Esophagus squamous epithelium (tissue), 5 donors: ENCODE measurements at places on chromosomes 2 and 18. TPM values are rescaled to one million over a fixed set of nuclear protein-coding genes. Genes with fewer than 3 reads are reported as not detected.

DNA sequence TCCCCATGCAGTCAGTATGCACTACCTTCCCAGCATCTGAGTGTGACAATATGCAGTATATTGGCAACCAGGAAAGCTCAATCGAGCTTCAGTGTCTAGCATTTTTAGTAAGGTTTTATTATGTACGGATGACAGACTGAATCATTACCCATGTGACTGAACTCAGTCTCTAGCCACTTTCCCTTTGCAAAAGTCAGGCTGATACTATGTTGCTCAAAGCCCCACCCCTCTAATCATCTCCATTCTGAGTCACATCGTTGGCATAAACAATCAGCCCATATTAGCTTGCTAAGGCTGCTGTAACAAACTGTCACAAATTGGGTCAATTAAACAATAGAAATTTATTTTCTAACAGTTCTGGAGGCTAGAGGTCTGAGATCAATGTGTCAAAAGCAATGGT is 25.8 kb upstream of the SRD5A2 start:
- H3K36me3 ChIP-seq, result no peaks in the 10 kb centered on the region
- H3K4me3 ChIP-seq, result no peak overlapping the region
- H3K27me3 ChIP-seq, result no peaks in the 10 kb centered on the region
- no peak for DNase-seq
- H3K4me1 ChIP-seq, result no peaks in the 10 kb centered on the region

DNA sequence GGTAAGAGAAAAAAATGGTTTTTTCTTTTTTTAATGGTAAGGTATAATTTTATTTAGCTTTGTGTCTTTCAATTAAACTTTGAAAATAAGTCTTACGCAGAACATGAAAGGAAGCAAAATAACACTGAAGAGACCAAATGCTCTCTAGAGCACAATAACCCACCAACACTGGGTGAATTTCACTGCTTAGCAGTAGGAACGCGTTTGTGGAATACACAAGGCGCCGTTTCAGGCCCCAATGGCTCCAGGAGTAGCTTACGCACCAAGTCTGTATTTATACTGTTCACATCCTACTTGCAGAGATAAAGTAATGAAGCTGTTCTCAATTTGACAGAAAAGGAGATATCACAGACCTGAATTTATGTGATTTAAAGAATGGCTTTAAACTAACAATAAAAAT is 23.5 kb downstream of the RPL31 start:
- DNase-seq, result no peak
- H3K27me3 ChIP-seq, result no peaks in the 10 kb centered on the region
- H3K4me1 ChIP-seq, result no peaks in the 10 kb centered on the region
- H3K36me3 ChIP-seq, result peaks cover 94% of the 10 kb centered on the region
- H3K4me3 ChIP-seq, result no peak overlapping the region

NEUROD1 gene
- total RNA-seq, result not detected

DNA sequence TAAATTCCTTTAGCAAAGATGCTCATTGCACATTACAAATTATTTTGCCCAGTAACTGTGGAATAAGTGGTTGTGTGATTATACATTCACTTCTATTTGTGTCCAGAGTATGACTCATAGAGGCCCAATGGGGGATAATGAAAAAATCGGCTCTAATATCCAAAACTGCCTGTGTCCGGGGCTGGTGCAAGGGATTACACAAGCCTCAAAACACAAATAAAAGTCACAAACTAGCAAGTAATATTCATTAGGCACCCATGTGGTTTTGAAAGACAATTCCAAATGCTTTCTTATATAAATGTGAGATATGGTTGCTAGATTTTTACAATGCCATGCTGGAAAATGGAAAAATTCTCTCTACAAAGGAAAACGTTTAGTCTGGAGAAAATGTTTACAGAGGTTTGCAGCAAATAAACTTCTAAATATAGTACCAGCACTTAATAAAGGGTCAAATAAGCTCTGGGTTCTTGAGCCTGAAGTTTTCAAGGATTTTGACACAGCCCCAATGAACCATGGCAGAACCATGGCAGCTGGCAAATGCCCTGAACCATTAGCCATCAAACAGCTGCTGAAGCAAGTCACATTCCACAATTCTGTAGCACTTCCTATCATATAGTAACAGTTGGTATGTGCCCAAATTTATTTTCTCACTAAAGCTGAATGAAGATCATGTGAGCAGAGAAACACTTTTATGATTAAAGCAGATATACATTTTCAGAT is 40.5 kb downstream of the IRS1 start:
- no peak overlapping the region for H3K4me3 ChIP-seq
- DNase-seq, result no peak
- peaks cover 31% of the 10 kb centered on the region for H3K4me1 ChIP-seq
- no peaks in the 10 kb centered on the region for H3K36me3 ChIP-seq

DNA sequence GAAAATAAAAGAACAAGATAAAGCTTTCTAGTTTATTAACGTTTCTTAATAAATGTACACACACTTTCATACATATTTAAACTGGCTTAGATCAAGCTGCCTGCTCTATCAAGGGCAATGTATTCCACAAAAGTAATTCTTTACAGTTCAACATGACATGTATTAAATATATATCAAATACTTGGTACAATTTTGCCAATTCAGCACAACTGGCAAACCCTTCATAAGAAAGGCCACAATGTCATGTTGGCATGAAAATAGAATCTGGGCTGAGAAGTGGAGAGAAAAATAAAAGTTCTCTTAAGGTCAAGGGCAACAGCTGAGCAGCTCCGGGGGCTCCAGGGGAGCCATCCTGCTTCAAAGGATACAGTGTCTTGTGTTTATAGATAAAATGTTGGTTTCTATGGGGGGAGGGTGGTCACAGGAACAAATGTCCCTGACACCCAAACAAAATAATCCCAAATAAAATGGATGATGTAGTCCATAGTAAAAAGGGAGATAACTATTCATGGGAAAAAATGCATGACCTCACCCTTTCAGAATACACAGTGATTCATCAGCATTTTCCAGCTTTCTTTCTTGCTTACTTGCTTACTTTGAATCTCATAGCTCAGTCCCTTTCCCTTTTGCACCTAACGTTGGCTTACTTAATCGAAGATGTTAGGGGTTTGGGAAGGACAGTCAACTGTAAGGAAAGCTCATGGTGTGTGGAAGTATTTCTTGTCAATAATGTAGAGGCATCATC is 494.9 kb downstream of the NYAP2 start:
- no peak overlapping the region for H3K4me3 ChIP-seq
- H3K27me3 ChIP-seq, result no peaks in the 10 kb centered on the region
- no peak overlapping the region for H3K27ac ChIP-seq
- H3K4me1 ChIP-seq, result no peaks in the 10 kb centered on the region
